HepG2 (cell line): ENCODE measurements at places on chromosomes 4 and X. TPM values are rescaled to one million over a fixed set of nuclear protein-coding genes. Genes with fewer than 3 reads are reported as not detected.

SSX3 gene
- not detected in 2 replicates for polyA plus RNA-seq

BCLAF3 gene
- 1.5 and 1.8 TPM in 2 replicates for polyA plus RNA-seq

DNA sequence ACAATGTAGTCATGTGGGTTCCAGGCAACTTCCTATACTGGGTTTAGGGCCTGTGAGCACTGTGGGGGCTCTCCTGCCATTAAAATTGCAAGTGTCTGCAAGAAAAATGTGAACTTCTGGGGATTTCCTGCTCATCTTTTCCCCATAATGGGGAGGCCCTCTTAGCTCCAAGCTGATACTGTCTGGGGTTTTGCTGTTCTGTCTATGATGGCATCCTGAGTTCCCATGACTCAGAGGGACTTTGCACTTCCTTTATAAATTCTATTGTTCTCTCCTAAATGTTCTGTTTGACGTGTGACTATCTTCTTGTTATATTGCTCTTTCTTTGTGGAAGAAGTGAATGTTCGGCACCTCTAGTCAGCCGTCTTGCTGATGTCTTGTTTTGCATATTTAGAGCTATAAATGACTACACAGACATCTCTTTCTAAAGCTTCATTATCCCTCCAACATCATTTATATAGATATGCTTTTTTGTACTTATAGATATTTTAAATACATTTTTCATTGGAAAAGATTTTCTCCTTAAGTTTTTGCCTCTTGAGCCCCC is 465.8 kb downstream of the NAF1 start:
- no peak overlapping the region for H3K4me3 ChIP-seq
- DNase-seq = peak; percentile 3
- H3K4me1 ChIP-seq = no peaks in the 10 kb centered on the region
- no peak overlapping the region for H3K27ac ChIP-seq
- no peaks in the 10 kb centered on the region; the same call in 1 of the 2 replicates for H3K27me3 ChIP-seq

- no peak overlapping the region for H3K4me3 ChIP-seq
- H3K27ac ChIP-seq = no peak overlapping the region
- H3K27me3 ChIP-seq = no peaks in the 10 kb centered on the region
- no peak for DNase-seq
- H3K36me3 ChIP-seq = no peaks in the 10 kb centered on the region
- H3K4me1 ChIP-seq = no peaks in the 10 kb centered on the region
Measured at GRCh38 chr4:20493761-20494353, 206.4 kb upstream of the PACRGL start.

USP26 gene
- polyA plus RNA-seq = not detected in 2 replicates

DNA sequence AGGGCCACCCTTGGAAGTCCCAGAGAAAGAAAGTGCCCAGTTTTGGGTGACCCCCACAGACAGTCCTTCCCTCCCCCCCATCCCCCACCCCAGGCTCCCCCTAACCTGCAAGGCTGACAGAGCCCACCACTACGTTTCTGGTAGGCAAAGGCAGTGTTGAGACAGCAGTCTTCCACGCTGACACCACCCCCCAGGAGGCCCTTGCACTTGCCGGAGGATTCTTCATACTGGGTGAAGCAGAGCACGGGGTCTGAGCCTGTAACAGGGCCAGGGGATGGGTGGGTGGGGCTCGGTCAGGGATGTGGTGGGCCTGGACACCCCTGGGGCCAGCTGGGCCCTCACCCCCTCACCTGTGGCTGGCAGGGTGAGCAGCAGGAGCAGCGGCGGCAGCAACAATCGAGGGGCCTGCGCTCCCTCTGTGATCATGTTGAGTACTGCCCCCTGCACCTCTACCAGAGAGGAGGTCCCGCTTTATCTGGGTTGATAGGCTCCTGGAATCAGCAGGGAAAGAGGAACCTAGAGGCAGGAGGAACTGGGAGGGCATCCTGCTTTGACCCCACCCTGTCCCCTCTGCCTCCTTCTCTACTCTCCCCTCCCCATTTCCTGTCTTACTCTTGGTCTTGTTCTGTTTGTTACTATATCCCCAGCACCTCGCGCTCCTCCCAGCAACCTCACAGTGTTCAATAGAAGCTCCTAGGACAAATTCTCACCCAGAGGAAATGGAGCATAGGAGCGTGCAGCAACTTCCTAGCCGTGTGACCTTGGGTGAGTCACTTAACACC is at the start of gene CFP:
CFP (minus strand) TSS at position 512 of the 782 bp plus-strand sequence; CDS start at position 426, 86 bp downstream.
- H3K36me3 ChIP-seq = no peaks in the 10 kb centered on the region
- no peak within 1 kb of the TSS for H3K4me3 ChIP-seq
- no peak within 1 kb of the TSS for H3K27ac ChIP-seq
- H3K4me1 ChIP-seq = no peaks in the 10 kb centered on the region
- no peaks in the 10 kb centered on the region for H3K27me3 ChIP-seq
- no peak for DNase-seq

DNA sequence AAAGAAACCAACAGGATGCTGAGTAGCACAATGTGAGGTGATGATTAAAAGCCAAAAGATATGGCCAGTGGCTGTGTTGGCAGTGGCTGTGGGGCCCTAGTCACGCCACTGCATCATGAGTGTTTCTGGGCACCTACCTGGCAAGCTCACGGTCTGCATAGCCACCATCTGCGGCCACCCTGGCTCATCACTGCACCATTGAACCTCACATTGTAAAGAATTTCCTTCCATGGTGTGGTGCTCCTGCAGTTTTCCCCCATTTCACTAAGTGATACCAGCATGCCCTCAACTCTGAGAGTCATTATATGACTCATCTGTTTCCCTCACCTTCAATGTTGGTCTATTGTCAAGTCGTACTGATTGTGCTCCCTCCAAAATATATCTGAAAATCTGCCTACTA is 45.5 kb upstream of the CLNK start:
- no peaks in the 10 kb centered on the region for H3K4me1 ChIP-seq
- no peak overlapping the region for H3K27ac ChIP-seq
- no peak for DNase-seq

GRCh38 chr4:149784018-149784417 is 31.6 kb downstream of the IQCM start:
- no peak for DNase-seq
- H3K4me1 ChIP-seq = no peaks in the 10 kb centered on the region
- H3K36me3 ChIP-seq = no peaks in the 10 kb centered on the region
- no peak overlapping the region for H3K27ac ChIP-seq
- H3K27me3 ChIP-seq = no peaks in the 10 kb centered on the region

DNA sequence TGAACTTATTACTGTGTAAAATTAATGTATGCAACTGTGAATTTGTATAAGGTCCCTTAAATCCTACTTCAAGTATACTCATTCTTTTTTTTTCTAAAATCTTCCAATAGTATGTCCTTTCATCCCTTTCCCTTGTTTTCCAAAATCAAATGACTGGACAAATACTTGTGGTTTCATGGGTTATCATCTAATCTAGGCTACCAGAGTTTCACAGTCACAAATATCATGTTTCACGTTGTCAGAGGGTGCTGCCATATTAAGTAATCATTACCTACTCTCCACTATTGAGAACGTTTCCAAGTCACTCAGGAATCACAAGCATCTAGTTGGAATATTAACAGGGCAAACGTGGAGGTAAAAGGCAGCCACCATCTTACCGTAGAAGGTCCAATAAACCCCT is 1235.0 kb upstream of the TENM3 start:
- H3K4me1 ChIP-seq = no peaks in the 10 kb centered on the region
- no peak overlapping the region for H3K27ac ChIP-seq
- H3K27me3 ChIP-seq = no peaks in the 10 kb centered on the region
- no peaks in the 10 kb centered on the region for H3K36me3 ChIP-seq
- H3K4me3 ChIP-seq = no peak overlapping the region
- peak; percentile 12 for DNase-seq

DNA sequence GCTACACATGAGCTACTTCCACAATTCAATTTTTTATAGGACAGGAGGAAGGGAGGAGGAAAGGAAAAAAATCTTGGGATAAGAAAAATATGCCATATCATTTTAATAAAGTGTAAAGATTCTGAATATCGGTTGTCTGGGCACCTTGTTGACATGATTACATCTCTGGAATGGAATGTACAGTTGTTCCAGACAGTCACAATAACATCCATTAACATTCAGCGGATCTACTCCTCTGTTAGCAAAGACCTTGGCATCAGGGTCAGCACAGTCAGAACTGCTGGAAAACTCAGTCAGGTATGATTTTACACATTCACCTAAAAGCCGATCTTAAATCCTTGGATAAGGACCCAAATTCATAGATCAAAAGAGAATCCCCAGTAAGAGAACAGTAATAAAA is 85.4 kb upstream of the ARMCX2 start:
- H3K27ac ChIP-seq = no peak overlapping the region
- H3K4me1 ChIP-seq = no peaks in the 10 kb centered on the region
- no peaks in the 10 kb centered on the region for H3K36me3 ChIP-seq
- H3K27me3 ChIP-seq = no peaks in the 10 kb centered on the region
- DNase-seq = no peak

BST1 gene
- 0.09 and 0.10 TPM in 2 replicates for polyA plus RNA-seq

GRCh38 chrX:41922431-41923151 is 763 bp downstream of the CASK start:
- peaks cover 31% of the 10 kb centered on the region; the same call in 1 of the 2 replicates for H3K4me1 ChIP-seq
- H3K27me3 ChIP-seq = no peaks in the 10 kb centered on the region
- no peak for DNase-seq
- peak overlapping the region; percentile 49 for H3K27ac ChIP-seq

DNA sequence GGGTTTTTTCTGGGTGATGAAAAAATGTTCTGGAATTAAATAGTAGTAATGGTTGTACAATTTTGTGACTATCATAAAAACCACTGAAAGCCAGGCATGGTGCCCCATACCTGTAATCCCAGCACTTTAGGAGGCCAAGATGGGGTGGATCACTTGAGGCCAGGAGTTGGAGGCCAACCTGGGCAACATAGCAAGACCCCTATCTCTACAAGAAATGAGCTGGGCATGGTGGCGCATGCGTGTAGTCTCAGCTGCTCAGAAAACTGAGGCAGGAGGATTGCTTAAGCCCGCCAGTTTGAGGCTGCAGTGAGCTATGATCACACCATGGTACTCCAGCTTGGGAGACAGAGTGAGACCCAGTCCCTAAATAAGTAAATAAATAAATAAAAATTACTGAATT is 58.3 kb upstream of the TMEM131L start:
- no peaks in the 10 kb centered on the region; the same call in 1 of the 2 replicates for H3K36me3 ChIP-seq
- no peak for DNase-seq
- no peaks in the 10 kb centered on the region for H3K4me1 ChIP-seq
- no peak overlapping the region for H3K4me3 ChIP-seq
- H3K27ac ChIP-seq = no peak overlapping the region

GRCh38 chr4:76784237-76784636 is 113.7 kb downstream of the SOWAHB start:
- H3K4me3 ChIP-seq = no peak overlapping the region
- no peak for DNase-seq
- no peaks in the 10 kb centered on the region for H3K36me3 ChIP-seq
- H3K4me1 ChIP-seq = peaks cover 24% of the 10 kb centered on the region
- no peak overlapping the region for H3K27ac ChIP-seq
- no peaks in the 10 kb centered on the region for H3K27me3 ChIP-seq

MAGEA1 gene
- polyA plus RNA-seq = not detected in 2 replicates

GRCh38 chrX:154509455-154509854 is 6.6 kb downstream of the FAM3A start:
- H3K27ac ChIP-seq = no peak overlapping the region
- no peak for DNase-seq
- H3K4me3 ChIP-seq = no peak overlapping the region
- H3K36me3 ChIP-seq = no peaks in the 10 kb centered on the region
- H3K27me3 ChIP-seq = no peaks in the 10 kb centered on the region

DNA sequence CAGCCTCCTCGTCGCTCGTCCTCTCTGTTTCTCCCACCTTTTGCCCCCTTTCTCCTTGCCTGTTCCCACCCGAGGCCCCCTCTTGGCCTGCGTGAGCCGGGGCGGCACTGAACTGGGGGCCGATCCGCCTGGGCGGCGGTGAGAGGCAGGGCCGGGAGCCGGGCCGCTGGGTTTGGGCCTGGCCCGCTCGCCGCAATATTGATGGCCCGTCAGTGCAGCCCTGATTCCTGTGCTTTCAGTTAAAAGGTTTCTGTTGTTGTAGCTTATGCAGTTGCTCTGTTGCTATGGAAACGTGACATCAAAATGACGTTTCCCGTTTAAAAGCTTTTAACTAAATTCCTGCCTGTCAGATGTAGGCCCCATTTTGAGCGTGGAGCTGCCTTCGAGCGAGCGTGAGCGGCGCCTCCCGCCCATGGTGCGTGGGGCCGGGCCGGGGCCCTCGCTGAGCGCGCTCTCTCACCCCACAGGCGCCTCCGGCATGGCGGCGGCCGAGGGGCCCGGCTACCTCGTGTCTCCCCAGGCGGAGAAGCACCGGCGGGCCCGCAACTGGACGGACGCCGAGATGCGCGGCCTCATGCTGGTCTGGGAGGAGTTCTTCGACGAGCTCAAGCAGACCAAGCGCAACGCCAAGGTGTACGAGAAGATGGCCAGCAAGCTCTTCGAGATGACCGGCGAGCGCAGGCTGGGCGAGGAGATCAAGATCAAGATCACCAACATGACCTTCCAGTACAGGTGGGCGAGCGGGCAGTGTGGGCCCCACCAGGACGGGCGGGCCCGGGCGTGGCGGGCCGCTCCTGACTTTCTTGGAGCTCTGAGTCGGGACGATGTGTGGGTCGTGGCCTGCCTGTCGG is at the start of gene MSANTD1:
MSANTD1 (plus strand) TSS at position 349 of the 851 bp plus-strand sequence; CDS start at position 413, 64 bp downstream.
- no peaks in the 10 kb centered on the region for H3K36me3 ChIP-seq
- H3K4me1 ChIP-seq = peaks cover 31% of the 10 kb centered on the region
- no peak for DNase-seq

- no peaks in the 10 kb centered on the region for H3K36me3 ChIP-seq
- H3K27ac ChIP-seq = no peak overlapping the region
- DNase-seq = peak; percentile 15
- no peak overlapping the region for H3K4me3 ChIP-seq
Measured at GRCh38 chr4:9765091-9765490, 16.3 kb upstream of the DRD5 start.

DNA sequence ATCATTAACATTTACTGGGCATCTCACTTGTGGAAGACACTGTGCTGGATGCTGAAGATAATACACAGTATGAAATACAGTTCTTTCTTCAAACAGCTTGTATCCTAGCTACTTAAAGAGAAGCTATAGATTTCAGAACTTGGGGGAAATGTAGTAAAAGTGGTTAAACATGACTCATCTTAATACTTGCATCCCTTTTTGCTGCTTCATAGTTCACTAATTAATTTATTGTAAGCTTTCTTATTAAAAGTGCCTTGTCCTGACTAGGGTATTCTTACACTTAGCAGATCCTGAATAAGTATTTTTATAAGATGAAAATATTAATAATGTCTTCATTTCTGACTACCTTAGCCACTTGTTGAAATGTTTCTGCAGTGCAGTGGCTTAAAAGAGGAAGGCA is 132.8 kb upstream of the STIM2 start:
- H3K36me3 ChIP-seq = no peaks in the 10 kb centered on the region
- H3K4me3 ChIP-seq = no peak overlapping the region
- H3K27me3 ChIP-seq = no peaks in the 10 kb centered on the region
- H3K27ac ChIP-seq = no peak overlapping the region
- peaks cover 13% of the 10 kb centered on the region for H3K4me1 ChIP-seq

FHDC1 gene
- 0.15 and 0.21 TPM in 2 replicates for polyA plus RNA-seq

- H3K36me3 ChIP-seq = no peaks in the 10 kb centered on the region
- peak overlapping the region; percentile 64 for H3K27ac ChIP-seq
- DNase-seq = peak; percentile 77
- H3K4me1 ChIP-seq = peaks cover 66% of the 10 kb centered on the region
- no peak overlapping the region for H3K4me3 ChIP-seq
Measured at GRCh38 chrX:23901805-23902204, 5.9 kb downstream of the APOO start.

CCDC120 gene
- 3.2 and 3.7 TPM in 2 replicates for polyA plus RNA-seq

NWD2 gene
- polyA plus RNA-seq = not detected in 2 replicates

- no peaks in the 10 kb centered on the region for H3K36me3 ChIP-seq
- H3K27ac ChIP-seq = no peak overlapping the region
- DNase-seq = no peak
- H3K4me3 ChIP-seq = no peak overlapping the region
- no peaks in the 10 kb centered on the region for H3K27me3 ChIP-seq
Measured at GRCh38 chr4:14446311-14446710, 556.0 kb upstream of the CPEB2 start.
